ENCODE measurements at places on chromosomes 4 and X. TPM values are rescaled to one million over a fixed set of nuclear protein-coding genes. Genes with fewer than 3 reads are reported as not detected.

The IL9R gene
- total RNA-seq = not detected

The SPP1 gene
- 1.1 TPM for total RNA-seq

The SSX3 gene
- total RNA-seq = not detected

The BST1 gene
- not detected for total RNA-seq

The ADGRG4 gene
- total RNA-seq = not detected

The GLRA2 gene
- total RNA-seq = 1.9 TPM

The FMR1NB gene
- not detected for total RNA-seq

The PCSK1N gene
- total RNA-seq = 127 TPM

The LRCH2 gene
- total RNA-seq = 24.2 TPM

The HS6ST2 gene
- total RNA-seq = 2.9 TPM

The PROM1 gene
- 36.9 TPM for total RNA-seq

The IL21 gene
- total RNA-seq = not detected

The TCEAL9 gene
- 27.0 TPM for total RNA-seq

The USP51 gene
- 2.7 TPM for total RNA-seq

The CPLX1 gene
- total RNA-seq = 115 TPM

The FGF16 gene
- not detected for total RNA-seq

The SLC4A4 gene
- 0.86 TPM for total RNA-seq

The RIPPLY1 gene
- not detected for total RNA-seq

The SRD5A3 gene
- total RNA-seq = 12.7 TPM

The GLOD5 gene
- total RNA-seq = not detected
